ENCODE measurements at places on chromosomes 5 and 9.

DNA sequence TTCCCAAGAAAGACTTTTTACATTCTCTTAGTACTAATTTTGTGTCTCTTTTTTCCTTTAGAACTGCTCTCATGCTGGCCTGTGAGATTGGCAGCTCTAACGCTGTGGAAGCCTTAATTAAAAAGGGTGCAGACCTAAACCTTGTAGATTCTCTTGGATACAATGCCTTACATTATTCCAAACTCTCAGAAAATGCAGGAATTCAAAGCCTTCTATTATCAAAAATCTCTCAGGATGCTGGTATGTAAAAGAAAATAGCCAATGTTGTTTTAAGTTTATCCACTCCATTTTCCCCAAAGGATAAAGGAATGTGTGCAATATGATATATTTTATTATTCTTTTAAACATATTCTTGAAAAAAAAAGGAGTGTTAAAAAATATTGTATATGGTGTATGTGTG lies 27.3 kb upstream of the TTC23L start:
- DNase-seq = peak; percentile 87

GRCh38 chr9:132782037-132782436 lies 96.0 kb downstream of the AK8 start:
- no peak for DNase-seq

- DNase-seq = no peak
Observed at GRCh38 chr9:128729302-128729701, 5.4 kb upstream of the ZDHHC12 start.

- DNase-seq = no peak
Observed at GRCh38 chr5:176748073-176748966, 62.0 kb upstream of the UNC5A start.

- no peak for DNase-seq
Observed at GRCh38 chr5:180115326-180116076, 43.9 kb upstream of the RNF130 start.

DNA sequence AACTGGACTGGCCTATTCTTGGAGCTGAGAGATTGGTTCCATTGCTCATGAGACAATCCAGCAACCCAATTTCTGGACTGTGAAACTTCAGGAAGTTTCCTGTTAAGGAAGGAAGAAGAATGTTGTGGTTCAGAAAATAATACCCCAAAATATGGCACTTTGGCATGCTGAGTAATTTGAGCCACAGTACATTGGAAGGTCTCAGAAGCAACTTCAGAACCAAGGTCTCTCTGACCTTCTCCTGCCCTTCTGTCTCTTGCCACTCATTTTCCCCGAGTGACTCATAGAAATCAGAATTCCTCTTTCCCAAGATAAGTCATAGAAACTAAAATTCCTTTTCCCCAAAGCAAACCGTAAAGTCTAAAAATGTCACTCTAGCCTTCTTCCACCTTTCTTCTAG lies 1366.1 kb downstream of the PTPRD start:
- DNase-seq = no peak

GRCh38 chr9:26939955-26940711 lies 6.9 kb downstream of the PLAA start:
- no peak for DNase-seq

DNA sequence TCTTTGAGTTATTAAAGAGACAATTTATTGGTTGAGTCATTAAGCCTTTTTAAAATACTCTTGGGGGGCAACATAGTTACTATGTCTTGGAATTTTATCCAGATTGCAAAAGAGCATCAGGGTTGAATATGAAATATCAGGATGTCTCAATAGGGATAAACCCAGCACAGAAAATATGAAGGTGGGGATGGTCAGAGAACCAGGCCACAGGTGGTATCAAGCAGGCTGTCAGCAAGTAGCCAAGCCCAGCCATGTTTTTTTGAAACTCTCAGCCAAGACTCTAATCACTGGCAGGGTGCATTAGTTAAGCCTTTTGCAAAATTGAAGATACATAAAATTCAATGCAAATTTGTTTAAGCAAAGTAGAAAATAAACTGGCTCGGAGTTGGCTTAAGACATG lies 468.9 kb downstream of the DTWD2 start:
- no peak for DNase-seq

Data from fibroblast of skin of back (primary cell).